T-helper 1 cell (primary cell): ENCODE measurements at places on chromosomes 2 and 18.

DNA sequence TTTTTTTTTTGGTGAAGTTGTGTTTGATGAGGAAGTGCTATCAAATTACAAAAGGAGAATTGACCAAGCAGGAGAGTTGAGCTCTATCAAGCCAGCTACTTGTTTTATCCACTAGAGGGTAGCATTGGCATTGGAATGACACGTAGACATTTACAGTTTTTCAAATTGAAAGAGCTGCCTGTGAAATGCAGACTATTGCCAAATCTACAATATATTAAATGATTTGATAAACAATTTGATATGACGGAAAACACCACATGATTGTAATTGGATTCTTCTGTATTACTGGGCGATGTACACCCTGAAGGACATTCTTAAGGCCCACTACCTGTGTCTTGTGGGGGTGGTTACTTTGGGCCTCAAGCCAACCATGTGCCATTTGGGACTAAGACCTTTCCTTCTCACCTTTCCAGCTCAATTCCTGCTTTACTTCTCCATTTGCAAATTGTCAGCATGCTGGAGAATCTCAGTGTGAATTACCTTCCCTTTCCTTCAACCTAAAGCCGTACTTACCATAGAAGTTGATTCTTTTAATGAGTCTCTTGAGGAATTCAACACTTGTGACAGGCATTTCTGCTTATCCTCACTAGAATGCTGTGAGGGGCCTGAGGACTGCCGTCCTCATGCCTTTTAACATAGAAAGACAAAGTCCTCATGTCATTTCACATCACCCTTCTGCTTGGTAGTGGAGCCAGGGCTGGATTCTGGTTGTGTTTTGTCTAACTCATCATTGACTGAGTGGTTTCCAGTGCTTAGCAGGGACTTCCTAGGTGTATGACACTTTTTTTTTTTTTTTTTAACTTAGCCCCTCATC is 134.8 kb upstream of the THUMPD2 start:
- peak; percentile 52 for DNase-seq

DNA sequence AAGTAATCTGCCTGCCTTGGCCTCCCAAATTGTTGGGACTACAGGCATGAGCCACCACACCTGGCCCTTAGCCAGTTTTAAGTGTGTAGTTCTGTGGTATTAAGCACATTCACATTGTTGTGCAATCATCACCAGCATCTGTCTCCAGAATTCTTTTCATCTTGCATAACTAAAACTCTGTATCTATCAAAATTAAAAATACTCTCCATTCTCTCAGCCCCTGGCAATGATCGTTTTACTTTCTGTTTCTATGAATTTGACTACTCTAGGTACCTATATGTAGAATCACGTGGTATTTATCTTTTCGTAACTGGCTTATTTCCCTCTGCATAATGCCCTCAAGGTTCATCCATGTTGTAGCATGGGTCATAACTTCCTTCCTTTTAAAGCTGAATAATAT is 45.5 kb upstream of the CAVIN2 start:
- no peak for DNase-seq

GRCh38 chr2:86417961-86418360 is 23.2 kb upstream of the KDM3A start:
- no peak for DNase-seq

DNA sequence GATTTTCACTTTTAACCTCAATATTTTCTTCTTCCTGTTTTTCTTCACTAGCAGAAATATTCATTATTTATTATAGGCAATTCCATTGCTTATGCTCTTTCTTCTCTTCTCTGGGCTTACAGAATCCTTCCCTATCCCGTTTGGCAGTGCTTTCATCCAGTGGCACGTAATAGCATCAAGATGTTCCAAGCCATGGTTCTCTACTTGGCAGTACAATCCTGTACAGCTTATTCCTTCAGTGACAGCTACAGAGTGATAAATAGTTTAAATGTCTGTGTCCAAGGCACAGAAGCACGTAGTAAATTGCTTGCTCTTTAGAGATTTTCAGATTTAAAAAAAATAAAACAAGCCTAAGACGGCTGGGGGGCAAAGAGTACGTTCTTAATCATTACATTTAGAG is 1964.3 kb downstream of the SUCLG1 start:
- no peak for DNase-seq

- no peak for DNase-seq
Measured at GRCh38 chr2:51650769-51651168, 618.8 kb upstream of the NRXN1 start.

DNA sequence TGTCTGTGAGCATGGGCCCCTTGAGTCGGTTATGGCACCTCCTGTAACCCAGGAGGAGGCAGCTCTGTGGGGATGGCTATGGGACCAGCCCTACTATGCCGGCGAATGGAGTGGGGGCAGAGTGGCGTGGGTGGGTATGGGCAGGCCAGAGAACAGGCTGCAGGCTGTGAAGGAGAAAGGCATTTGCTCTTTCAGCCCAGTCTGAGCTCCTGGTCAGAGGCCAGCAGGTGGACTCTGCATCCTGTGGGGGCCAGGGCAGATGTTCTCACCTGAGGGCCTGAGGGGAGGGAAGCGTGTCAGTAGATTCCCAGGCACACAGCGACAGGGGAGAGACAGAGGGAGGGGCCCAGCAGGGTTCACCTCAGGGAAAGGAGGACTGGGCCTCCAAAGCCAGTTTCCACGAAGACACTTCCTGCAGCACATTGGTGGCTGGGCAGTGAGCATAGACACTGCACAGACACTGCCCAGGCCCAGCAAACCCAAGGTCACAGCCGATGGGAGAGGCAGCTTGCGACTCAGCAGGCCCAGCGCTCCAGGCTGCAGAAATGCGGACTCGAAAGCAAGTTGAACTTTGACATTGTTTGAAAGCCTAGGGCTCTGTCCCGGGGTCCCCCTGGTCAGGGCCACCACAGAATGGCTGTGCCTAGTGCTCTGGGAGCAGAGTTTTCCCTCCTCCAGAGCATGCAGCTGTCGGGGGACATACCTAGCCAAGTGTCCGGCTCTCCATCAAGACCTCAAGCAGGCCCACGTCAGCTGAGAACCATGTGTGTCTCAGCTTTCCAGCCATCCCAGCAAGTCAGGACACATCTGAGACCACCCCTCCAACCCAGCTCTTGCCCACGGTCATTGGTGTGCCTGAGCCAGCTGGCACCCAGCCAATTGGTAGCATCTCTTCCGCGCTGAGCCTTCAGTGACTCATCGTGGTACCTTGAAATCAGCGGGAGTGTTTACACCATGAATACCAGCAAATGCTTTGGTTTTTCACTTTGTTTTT is 53.8 kb downstream of the TGOLN2 start:
- DNase-seq: no peak

DNA sequence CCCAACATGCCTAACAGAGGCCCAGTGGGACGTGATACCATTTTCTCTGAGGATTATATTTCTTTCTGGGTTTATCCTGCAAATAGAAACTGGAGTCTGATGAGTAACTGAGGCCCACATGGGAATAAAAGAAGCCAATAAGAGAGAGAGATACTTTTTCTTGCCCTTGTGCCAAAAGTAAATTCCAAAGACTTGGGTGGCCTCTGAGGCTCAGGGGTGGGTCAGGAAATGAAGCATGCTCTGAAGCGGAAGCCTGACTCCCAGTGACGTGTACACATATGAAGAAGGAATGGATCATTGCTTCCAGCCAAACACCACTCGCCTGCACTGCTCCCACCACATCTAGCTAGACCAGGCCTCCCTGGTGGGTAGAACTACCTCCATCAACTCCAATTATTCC is 273.6 kb upstream of the NCKAP5 start:
- no peak for DNase-seq

DNA sequence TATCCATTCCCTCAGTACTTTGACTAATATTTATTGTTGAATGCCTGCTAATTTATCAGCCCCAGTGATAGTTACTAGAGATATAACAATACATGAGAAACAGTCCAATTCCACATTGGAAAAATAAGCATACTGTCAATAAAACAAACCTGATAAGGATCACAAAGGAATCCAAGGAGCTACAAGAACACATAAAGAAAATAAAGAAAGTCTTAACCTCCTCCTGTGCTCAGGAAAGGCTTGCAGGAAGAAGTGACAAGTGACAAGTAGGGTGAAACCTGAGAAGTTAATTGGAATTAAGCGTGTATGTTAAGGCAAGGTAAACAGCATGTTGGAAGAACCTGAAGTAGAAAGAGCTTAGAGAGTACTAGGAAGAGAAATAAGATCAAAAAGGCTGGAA is 20.3 kb upstream of the ASNSD1 start:
- DNase-seq: no peak

DNA sequence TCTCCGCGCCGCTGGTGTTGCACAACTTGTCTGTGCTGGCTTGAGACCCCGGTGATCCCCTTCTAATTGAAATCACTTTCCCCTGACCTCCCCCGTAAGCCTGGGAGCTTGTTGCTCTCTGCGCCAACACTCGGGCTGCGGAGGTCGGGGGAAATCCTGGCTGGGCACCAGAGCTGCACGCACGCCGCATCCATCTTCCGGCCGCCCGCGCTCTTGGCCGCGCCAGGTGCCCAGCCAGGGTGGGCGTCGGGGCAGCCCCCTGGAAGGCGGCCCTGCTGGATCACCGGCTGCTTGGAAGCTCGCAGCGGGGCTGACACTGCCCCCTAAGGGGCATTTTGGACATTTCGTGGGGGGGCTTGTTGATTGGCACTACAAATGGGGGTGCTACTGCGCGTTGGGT is 280.3 kb upstream of the SKOR2 start:
- no peak for DNase-seq

DNA sequence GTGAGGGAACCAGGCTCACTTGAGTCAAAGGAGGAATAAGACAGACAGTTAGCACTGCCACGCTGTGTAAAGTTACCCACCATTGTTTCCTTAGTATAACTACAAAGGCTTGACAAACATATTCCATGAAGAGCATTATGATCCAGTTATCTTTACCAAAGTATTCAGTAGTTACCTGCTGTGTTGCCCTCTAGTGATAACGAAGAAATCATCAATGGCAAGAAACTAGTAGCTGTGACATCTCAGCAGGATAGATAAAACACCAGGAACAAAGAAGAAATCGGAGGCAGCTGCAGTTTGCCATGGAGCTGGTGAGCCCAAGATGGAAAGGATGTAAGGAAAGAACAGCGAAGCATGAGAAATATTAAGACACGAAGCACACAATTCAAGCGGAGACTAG is 215.3 kb upstream of the FSHR start:
- DNase-seq: no peak

DNA sequence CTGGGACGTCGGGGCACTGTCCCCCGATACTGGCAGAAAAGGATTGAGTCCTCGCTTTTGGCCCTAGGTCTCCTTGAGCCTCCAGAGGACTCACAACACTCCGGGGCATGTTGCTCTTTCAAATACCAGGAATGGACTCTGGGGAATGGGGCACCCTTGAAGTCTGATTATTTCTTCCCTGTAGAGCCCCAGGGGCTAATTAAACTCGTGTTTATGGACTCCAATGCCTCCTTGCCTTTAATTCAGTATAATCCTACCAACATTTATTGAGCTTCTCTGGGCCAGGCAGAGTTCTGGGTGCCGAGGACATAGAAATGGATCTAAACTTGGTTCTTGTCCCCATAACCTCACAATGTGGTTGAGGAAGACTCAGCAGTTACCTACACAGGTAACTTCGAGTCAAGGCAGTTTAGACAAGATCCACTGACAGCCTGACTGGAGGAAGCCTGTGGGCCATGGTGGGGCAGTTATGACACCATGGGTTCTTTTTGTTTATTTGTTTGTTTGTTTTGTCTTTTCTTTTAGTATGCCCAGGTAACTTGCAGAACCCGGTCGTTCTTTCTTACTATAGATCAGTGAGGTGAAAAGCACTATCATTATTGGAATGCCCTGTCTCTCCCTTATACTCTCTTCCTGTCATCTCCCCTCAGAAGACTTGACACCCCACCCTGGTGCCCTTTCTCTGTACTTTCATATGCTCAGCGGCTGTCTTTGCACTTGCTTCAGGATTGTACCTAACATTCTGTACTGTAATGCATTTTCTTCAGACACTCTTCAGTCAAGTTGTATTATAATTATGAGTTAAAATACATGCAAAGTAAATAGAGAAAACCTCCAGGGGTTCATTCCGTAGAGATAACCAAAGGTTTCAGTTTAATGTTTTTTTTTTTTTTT is 3.2 kb downstream of the CFLAR start:
- DNase-seq: no peak

DNA sequence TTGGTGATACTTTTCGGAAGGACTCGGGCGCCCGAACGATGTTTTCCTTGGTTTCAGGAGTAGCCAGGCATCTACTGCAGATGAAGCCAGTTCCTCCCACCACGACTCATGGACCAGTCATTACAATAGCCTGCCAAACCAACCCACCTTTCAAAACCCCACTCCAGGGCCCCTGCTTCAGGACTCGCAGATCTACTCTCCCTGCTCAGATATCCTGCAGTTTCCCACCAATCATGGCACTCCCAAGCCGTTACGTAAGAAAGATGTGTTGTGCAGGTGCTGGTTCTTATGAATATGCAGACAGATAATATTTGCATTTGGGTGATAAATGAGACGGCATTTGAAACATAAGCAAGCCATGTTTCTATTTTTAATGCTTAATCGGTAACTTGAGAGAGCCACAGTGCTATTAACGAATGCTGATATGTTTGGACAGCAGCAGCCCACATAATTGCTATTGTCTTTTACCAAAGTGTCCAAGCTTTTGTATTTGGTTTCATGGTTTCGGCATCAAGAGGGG is 3.5 kb upstream of the CYS1 start:
- DNase-seq: no peak

DNA sequence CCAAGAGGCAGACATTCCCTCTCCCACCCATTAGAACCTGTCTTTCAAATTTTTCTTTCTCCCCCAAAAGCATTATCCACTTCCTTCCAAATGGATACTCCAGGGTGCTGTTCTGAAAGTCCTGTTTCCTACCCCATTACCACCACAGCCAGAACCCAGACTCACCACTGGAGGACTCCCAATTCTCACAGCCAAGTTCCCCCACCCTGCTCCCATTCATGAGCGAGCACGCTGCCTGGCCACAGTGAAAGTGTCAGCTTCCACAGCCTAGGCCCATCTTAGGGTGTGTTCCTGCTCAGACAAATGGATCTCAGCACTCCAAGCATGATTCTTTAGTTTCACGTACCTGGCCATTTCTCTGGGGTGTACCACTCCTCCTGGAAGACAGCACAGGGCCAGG is 3.8 kb upstream of the ANKRD53 start:
- DNase-seq: no peak

DNA sequence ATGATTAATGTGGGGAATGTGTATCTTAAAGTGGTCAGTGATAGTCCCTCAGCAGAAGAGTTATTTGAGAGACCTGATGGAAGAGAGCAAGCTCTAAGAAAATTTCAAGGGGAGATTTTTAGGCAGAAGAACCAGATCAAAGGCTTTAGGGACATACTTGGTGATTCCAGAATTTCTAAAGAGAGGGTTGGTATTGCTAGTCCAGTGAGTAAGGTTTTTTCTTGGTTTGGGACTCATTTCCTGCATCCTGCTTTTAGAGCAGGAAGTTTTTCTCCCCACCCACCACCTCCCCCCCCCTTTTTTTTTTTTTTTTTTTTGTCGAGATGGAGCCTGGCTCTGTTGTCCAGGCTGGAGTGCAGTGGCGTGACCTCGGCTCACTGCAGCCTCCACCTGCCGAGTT is 42.7 kb upstream of the DYSF start:
- DNase-seq: no peak

GRCh38 chr2:209463226-209463625 is 39.4 kb downstream of the MAP2 start:
- DNase-seq: no peak
